B cell (primary cell): ENCODE measurements at places on chromosomes 13 and 19. TPM values are rescaled to one million over a fixed set of nuclear protein-coding genes. Genes with fewer than 3 reads are reported as not detected.

Gene DNAAF3
- total RNA-seq, result not detected in 2 replicates

Gene IRS2
- 26.9 and 27.7 TPM in 2 replicates for total RNA-seq

Gene CAMSAP3
- 1.3 and 1.9 TPM in 2 replicates for total RNA-seq

Gene DZIP1
- not detected in 2 replicates for total RNA-seq

Gene IGFL3
- total RNA-seq, result not detected in 2 replicates

Gene EID2
- 13.8 and 14.1 TPM in 2 replicates for total RNA-seq

Gene ZNF440
- 22.4 and 23.4 TPM in 2 replicates for total RNA-seq

Gene THAP8
- 3.9 and 4.5 TPM in 2 replicates for total RNA-seq

Gene CIC
- 119 and 123 TPM in 2 replicates for total RNA-seq

Gene SLC25A41
- total RNA-seq, result 0.29 and 0.30 TPM in 2 replicates

Gene SYNE4
- total RNA-seq, result 2.4 and 3.4 TPM in 2 replicates

Gene STAP2
- 0.27 and 0.51 TPM in 2 replicates for total RNA-seq

Gene MAB21L1
- not detected in 2 replicates for total RNA-seq

Gene C1QTNF9
- not detected in 2 replicates for total RNA-seq

Gene C19orf67
- total RNA-seq, result 1.2 TPM in 1 of 2 replicates, not detected in the other

Gene KBTBD7
- 8.4 and 9.2 TPM in 2 replicates for total RNA-seq

Gene KASH5
- total RNA-seq, result 0.74 and 1.4 TPM in 2 replicates

Gene USHBP1
- 0.12 and 0.39 TPM in 2 replicates for total RNA-seq

Gene ZNF439
- 48.6 and 52.3 TPM in 2 replicates for total RNA-seq

Gene NPAS1
- total RNA-seq, result 1.1 TPM in 2 replicates

Gene IL4I1
- total RNA-seq, result 3.1 and 3.9 TPM in 2 replicates

Gene ZNF431
- 40.7 and 50.0 TPM in 2 replicates for total RNA-seq

Gene RNF17
- total RNA-seq, result not detected in 2 replicates

Gene ZNF784
- 9.7 and 11.5 TPM in 2 replicates for total RNA-seq

Gene CRB3
- total RNA-seq, result 3.1 and 3.6 TPM in 2 replicates

Gene ERICH4
- not detected in 2 replicates for total RNA-seq

Gene METTL21C
- total RNA-seq, result not detected in 2 replicates

Gene TSKS
- 0.15 and 0.56 TPM in 2 replicates for total RNA-seq

Gene SLC8A2
- not detected in 2 replicates for total RNA-seq

Gene KLK2
- 1.7 TPM in 2 replicates for total RNA-seq

Gene SIGLEC11
- total RNA-seq, result not detected in 2 replicates

Gene ZNF575
- 4.0 and 5.2 TPM in 2 replicates for total RNA-seq

Gene ZNF835
- total RNA-seq, result 7.0 and 10.1 TPM in 2 replicates

Gene ZNF304
- 16.2 and 16.9 TPM in 2 replicates for total RNA-seq

Gene SIGLEC6
- 21.2 and 28.9 TPM in 2 replicates for total RNA-seq

Gene SGTA
- total RNA-seq, result 36.6 and 39.8 TPM in 2 replicates

Gene STXBP2
- 208 and 222 TPM in 2 replicates for total RNA-seq

Gene AP1M2
- not detected in 2 replicates for total RNA-seq

Gene ACTMAP
- 9.8 and 10.2 TPM in 2 replicates for total RNA-seq

Gene UPK1A
- not detected in 2 replicates for total RNA-seq

Gene OR7A5
- not detected in 2 replicates for total RNA-seq

Gene CILP2
- total RNA-seq, result 0.10 and 0.12 TPM in 2 replicates

Gene BAX
- 92.7 and 95.3 TPM in 2 replicates for total RNA-seq
